Thoracic aorta (tissue), 2 donors: ENCODE measurements at places on chromosomes 3 and 15. TPM values are rescaled to one million over a fixed set of nuclear protein-coding genes. Genes with fewer than 3 reads are reported as not detected.

GRCh38 chr3:142987707-142988106 lies 13.7 kb upstream of the U2SURP start:
- no peaks in the 10 kb centered on the region for H3K4me1 ChIP-seq
- no peaks in the 10 kb centered on the region for H3K36me3 ChIP-seq
- no peak for DNase-seq
- no peaks in the 10 kb centered on the region for H3K27me3 ChIP-seq
- H3K27ac ChIP-seq: no peak overlapping the region

C2CD4A gene
- 1.8 TPM for total RNA-seq

DNA sequence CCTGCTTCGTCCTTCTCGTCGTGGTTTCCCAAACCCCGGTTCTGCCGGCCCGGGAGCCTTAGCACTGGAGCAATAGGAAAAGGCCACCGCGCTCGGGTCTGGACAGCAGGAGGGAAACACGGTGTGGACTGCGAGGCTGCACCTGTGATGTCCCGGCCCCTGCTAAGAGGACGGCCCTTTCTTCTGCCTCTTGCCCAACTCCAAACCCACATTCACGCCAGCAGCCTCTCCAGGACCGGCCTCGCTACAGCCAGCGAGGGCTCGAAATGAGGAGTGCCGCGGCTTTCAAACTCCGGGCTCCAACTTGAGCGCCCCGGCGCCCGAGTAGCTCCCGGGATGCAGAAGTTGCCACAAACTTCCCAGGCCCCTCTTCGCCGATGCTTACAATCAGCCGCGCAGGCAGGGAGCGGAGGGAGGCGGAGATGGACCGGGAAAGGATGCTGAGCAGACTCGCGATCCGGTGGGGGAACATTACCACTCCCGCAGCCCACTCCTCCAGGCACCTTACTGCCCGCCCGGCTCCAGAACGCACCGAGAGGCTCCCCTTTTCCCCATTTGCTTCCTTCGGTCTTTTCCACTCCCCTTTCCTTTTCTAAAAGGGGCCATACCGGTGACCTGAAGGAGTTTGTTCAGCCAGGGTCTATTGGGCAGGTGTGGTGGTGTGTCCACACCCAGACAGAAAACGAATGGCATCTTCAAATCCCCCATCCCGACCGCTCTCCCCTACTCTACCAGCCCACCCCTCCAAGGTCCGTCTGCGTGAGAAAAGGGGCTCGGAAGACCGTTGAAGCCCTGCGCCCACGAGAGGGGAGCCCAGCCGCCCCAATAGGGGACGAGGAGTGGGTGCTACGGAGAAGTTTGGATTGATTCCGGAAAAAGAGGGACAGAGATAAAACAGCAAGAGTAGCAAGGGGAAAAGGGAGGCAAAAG lies 18.8 kb upstream of the SATB1 start:
- DNase-seq: no peak
- no peaks in the 10 kb centered on the region for H3K27me3 ChIP-seq
- peak overlapping the region; percentile 91 for H3K4me3 ChIP-seq
- H3K4me1 ChIP-seq: peaks cover 11% of the 10 kb centered on the region
- H3K27ac ChIP-seq: peak overlapping the region; percentile 29

UBAP1L gene
- total RNA-seq: 3.7 TPM

DNA sequence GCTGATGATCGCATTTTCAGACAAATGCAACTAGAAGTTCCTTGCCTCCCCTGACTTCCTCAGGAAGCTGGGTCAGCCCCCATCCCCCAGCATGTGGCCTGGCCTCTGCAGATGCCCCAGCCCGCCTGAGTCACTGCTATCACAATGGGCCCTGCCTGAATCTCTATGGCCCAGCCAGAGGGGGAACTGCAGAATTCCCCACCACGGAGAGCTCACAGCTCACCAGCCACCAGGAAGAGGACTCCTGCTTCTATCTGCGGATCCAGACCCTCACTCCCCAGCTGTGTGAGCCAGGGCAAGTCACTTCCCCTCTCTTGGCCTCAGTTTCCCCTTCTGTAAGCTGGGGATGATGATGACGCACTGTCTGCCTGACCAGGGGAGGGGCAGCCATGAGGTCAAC lies 6.9 kb downstream of the PLXND1 start:
- H3K4me3 ChIP-seq: no peak overlapping the region
- DNase-seq: no peak
- no peaks in the 10 kb centered on the region for H3K27me3 ChIP-seq
- peaks cover 59% of the 10 kb centered on the region for H3K4me1 ChIP-seq
- no peaks in the 10 kb centered on the region for H3K36me3 ChIP-seq
- no peak overlapping the region for H3K27ac ChIP-seq

DNA sequence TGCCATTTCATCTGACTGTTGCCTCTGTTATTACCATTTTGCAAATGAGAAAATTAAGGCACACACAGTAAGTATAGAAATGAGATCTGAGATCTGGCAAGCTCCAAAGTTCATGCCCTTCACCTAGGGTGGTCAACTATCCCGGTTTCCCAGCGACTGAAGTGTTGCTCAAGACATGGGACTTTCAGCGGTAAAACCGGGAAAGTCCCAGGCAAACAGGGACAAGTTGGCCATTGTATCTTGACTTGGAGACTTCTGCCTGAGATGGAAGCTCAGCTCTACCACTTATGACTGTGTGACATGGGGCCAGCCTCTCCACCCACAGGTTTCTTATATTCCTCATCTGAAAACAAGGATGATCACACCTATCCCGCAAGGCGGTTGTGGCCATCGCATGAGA lies 55.6 kb upstream of the TPM1 start:
- H3K27me3 ChIP-seq: no peaks in the 10 kb centered on the region
- no peaks in the 10 kb centered on the region for H3K4me1 ChIP-seq
- no peaks in the 10 kb centered on the region for H3K36me3 ChIP-seq
- H3K4me3 ChIP-seq: no peak overlapping the region
- no peak overlapping the region for H3K27ac ChIP-seq
- DNase-seq: no peak

DNA sequence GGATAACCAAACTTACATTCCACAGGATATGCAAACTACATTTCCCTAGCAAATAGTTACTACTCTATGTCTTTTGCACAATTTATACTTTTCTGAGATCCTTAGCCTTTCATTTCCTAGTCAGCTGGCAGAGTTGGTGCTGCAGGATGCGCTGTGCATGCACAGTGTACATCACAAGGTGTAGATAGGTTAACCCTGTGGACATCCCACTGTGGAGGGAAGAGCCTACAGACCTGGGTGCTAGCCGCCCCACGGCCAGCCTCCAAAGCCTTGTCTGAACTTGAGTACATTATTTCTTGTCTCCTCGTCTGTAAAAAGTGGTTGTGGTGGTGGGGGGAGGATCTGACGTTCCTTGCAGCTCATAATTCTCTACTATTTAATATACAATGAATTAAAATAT lies 3.5 kb downstream of the TNFSF10 start:
- no peaks in the 10 kb centered on the region for H3K27me3 ChIP-seq
- no peaks in the 10 kb centered on the region for H3K36me3 ChIP-seq
- no peak overlapping the region for H3K27ac ChIP-seq
- peaks cover 7% of the 10 kb centered on the region for H3K4me1 ChIP-seq
- H3K4me3 ChIP-seq: no peak overlapping the region

DNA sequence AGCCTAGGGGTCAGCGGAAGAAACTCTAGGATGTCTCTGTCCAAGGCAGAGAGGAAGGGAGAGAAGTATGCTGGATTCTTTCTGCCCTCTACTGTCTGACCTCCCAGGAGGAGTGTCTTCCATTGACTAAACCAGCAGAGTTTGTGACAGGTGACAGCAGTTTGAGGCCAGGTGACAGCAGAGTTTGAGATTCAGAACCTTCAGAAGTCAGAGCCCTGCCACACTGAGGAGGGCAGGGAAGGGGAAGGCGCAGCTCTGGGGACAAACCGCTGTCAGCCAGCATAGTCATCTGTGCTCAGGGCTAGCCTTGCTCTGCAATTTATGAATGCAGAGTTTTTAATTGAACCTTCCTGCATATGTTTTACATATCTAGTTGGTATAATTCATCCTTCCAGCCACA lies 12.3 kb downstream of the NRROS start:
- no peak overlapping the region for H3K27ac ChIP-seq
- no peak for DNase-seq
- no peaks in the 10 kb centered on the region for H3K4me1 ChIP-seq
- H3K4me3 ChIP-seq: no peak overlapping the region
- H3K27me3 ChIP-seq: no peaks in the 10 kb centered on the region
- H3K36me3 ChIP-seq: no peaks in the 10 kb centered on the region

DNA sequence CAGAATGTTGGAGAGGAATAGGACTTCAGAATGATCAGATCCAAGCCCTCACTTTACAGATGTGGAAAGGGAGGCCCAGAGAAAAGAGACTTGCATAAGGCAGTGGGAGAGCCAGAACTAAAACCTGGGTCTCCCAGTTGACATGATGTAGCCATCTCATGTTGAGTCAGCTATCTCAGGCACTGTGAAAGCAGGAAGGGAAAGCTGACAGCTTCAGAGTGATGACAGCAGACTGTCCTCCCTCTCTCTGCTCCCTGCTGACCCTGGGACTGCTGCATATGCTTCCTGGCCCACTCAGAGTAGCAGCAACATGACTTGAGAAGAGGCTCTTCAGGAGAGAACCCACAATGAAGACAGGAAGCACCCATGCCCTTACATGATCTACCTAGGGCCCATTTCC lies 14.7 kb downstream of the FHIT start:
- H3K27me3 ChIP-seq: no peaks in the 10 kb centered on the region
- H3K36me3 ChIP-seq: no peaks in the 10 kb centered on the region
- H3K4me1 ChIP-seq: no peaks in the 10 kb centered on the region
- no peak overlapping the region for H3K27ac ChIP-seq
- H3K4me3 ChIP-seq: no peak overlapping the region

DNA sequence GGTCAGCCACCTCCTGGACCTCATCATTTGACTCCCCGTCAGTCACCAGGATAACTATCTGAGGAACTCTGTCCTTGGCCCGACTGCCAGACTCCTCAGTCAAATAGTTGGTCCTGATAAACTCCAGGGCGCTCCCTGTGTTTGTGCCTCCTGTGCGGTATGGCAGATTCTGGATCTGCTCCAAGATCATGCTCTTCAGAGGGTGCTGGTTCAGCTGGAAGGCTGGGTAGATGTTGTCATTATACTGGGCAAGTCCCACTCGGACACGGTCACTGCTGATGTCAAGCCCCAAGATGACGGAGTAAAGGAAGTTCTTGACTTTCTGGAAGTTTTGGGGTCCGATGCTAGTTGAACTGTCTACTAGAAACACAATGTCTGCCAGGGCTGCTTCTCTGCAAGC lies 31.1 kb upstream of the CAPN7 start:
- H3K36me3 ChIP-seq: no peaks in the 10 kb centered on the region
- no peak for DNase-seq
- H3K27ac ChIP-seq: no peak overlapping the region
- H3K4me1 ChIP-seq: no peaks in the 10 kb centered on the region
- no peaks in the 10 kb centered on the region for H3K27me3 ChIP-seq

- H3K27ac ChIP-seq: no peak overlapping the region
- DNase-seq: no peak
- H3K4me3 ChIP-seq: no peak overlapping the region
- no peaks in the 10 kb centered on the region for H3K36me3 ChIP-seq
- H3K27me3 ChIP-seq: no peaks in the 10 kb centered on the region
Observed at GRCh38 chr15:38535491-38536200, 29.0 kb downstream of the RASGRP1 start.

DNA sequence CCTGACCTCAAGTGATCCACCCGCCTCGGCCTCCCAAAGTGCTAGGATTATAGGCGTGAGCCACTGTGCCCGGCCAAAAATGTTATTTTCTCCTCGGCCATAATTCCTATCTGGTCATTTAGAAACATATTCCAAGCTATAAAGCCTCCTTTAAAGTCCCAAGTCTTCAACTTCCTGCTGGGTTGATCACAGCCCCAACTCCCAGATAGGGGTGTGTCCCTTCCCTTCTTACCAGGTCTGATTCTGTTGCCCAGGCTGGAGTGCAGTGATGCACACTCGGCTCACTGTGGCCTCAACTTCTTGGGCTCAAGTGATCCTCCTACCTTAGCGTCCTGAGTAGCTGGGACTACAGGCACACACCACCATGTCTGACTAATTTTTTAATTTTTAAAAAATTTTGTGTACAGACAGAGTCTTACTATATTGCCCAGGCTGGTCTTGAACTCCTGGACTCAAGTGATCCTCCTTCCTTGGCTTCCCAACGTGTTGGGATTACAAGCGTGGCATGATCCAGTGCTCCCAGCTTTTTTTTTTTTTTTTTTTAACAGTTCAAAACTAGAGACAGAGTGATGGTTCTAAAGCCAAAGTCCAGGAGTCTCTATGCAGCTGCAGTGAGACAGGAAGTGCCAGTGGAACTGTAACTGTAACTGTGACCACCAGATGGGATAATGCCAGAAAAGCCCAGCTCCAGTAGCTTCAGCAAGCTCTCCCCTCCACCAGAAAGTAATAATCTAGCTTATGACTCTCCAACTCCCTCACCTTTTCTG lies 8.2 kb upstream of the PRKAR2A start:
- no peak for DNase-seq
- H3K27me3 ChIP-seq: no peaks in the 10 kb centered on the region
- no peak overlapping the region for H3K27ac ChIP-seq
- H3K36me3 ChIP-seq: peaks cover 18% of the 10 kb centered on the region
- no peak overlapping the region for H3K4me3 ChIP-seq

RBPMS2 gene
- total RNA-seq: not detected

THAP10 gene
- total RNA-seq: 1.4 TPM

MAPKAPK3 gene
- 31.1 TPM for total RNA-seq

ATP13A5 gene
- total RNA-seq: not detected

- H3K27ac ChIP-seq: no peak overlapping the region
- H3K4me3 ChIP-seq: no peak overlapping the region
- no peaks in the 10 kb centered on the region for H3K27me3 ChIP-seq
- H3K36me3 ChIP-seq: no peaks in the 10 kb centered on the region
- H3K4me1 ChIP-seq: no peaks in the 10 kb centered on the region
Observed at GRCh38 chr3:16761571-16761970, 123.2 kb upstream of the PLCL2 start.
